ENCODE measurements at places on chromosomes 2 and 18.

DNA sequence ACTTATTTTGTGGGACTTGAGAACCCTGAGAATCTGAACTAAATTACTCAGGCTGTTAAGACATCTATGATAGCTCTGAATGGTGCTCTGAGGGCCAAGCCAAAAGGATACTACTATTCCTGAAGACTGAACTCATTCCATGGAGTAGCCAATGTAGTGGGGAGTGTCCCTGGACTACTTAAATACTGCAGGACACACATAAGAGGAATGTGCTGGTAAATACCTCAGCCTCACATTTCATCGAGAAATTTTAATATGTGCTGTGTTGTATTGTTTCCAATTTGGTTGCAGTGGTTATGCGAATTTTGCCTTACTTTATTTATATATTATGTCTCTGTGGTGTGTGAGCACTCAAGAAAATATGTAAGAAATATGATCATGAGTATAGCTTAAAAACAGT lies 264.4 kb upstream of the FIGN start:
- no peak for DNase-seq

DNA sequence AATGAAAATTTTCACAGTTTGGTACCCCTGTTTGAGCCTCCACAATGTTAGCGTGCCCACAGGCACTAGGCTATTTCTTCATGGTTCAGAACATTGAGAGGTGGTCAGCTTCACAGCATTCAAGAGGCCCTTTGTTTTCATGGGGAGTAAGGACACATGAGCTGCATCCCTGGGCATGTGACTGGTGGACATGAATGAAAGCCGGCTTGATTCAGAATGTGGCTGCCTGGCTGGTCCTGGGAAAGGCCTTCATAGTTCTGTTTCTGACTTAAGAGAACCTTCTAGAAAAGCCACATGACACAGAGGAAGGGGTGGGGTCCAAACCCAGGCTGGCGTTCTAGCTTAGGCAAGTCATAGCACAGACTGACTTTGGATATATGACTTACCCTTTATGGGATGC lies 420.6 kb downstream of the CMPK2 start:
- no peak for DNase-seq

DNA sequence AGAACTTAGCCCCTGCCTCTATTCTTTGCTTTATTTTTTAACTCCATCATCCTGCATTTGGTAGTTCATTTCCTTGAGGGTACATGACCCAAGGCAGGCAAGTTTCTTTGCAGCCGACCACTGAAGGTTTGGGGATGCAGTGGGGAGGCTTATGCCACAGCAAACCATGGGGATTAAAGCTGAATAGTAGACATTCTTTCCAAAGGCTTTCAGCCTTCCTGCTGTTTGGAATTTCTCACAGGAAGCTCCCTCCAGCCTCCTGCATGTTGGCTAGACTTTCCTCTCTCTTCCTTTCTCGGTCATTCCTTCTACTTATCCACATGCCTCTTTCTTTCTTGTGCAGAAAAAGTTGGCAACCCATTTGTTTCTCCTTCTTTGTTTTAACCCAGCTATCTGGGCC lies 77.3 kb downstream of the SOCS6 start:
- no peak for DNase-seq

DNA sequence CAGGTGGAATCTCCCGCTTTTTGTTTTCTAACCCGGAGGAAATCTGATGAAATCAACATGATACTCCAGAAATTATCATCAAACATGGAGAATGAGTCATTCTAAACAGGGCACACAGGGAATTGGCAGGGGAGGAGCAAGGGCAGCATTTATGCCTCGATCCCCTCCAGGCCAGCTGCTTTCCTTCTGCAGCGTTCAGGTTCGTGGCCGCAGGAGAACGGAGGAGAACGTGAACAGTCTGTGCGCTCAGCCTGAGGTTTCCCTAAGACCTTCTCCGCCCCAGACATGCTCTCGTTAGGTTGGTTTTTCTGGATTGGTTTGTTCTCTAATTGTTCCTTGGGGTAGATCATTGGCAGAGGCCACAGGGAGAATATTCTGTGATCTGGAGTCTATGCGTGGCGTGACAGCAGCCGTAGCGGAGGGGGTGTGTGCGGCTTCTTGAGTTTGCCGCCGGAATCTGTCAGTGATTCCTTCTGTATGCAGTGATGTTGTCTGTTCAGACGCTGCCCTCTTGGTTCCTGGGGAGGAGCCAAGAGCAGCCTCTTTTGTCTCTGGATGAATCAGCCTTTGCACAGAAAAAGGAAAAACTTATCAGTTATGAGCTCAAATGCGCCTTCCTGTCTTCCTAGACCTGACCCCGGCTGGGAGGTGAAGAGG lies 75.9 kb downstream of the SH3BP4 start:
- no peak for DNase-seq

GRCh38 chr2:209911486-209911885 lies 91.0 kb upstream of the RPE start:
- DNase-seq = no peak

GRCh38 chr2:211846036-211846400 lies 692.6 kb downstream of the ERBB4 start:
- DNase-seq = no peak

- no peak for DNase-seq
Observed at GRCh38 chr2:134198006-134198634, 55.8 kb upstream of the MGAT5 start.

GRCh38 chr2:177763531-177764265 lies 308.9 kb downstream of the PDE11A start:
- peak; percentile 10 for DNase-seq

DNA sequence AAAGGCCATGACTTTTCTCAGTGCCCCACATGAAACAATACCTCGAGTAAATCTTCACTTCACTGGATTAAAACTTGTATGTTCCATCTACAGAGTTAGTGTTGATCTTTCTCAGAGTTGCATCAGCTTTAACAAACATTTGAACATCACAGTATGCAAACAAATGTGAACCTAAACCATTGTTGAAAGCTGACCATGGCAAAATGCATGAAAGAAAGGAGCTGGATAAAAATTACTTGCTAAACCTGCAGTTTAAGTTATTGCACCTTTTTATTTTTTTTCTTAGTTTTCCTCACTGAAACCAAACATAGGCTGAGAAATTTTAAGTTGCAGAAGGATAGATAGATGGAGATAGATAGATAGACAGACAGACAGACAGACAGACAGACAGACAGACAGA lies 107.2 kb upstream of the UGP2 start:
- DNase-seq = no peak

- no peak for DNase-seq
Observed at GRCh38 chr2:43221124-43221762, 5.2 kb downstream of the ZFP36L2 start.

DNA sequence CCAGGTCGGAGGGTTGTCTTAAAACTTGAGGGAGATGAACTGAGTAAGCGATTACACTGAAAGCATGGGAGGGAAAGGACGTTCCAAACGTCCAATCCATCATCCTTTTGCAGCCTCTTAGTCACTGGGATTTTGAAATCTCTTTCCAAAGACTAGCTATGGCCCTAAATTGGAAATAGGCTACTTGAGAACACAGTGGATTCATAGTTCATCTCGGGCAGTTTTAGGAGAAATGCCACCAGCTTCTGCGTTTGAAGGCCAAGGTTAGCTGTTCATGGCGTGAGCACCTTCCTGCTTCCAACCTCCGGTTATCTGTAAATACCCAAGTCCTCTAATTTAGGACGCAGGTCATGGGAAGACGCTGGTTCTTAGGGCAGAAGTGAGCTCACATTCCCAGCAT lies 821 bp upstream of the EML6 start:
- no peak for DNase-seq

GRCh38 chr2:159209341-159210306 lies 76.9 kb downstream of the WDSUB1 start:
- no peak for DNase-seq
